ENCODE measurements at places on chromosomes 4 and X.

DNA sequence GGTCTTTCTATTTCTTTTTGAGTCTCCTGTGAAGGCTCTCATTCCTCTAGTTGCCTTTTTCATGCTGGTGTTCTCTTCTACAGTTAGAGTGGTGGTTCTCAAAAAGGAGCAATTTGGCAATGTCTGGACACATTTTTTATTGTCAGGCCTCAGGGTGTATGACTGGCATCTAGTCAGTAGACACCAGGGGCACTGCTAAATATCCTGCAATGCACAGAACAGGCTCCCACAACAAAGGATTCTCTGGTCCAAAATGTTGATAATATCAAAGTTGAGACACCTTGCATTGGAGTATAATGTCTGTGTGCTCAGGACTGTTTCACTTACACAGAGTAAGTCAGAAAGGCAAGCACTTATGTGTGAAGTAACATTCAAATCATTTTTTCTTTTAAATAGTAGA is 1360.7 kb downstream of the ADGRL3 start:
- no peak overlapping the region for H3K4me3 ChIP-seq
- H3K36me3 ChIP-seq, result no peaks in the 10 kb centered on the region
- no peaks in the 10 kb centered on the region for H3K27me3 ChIP-seq
- DNase-seq, result no peak
- no peaks in the 10 kb centered on the region for H3K4me1 ChIP-seq

- DNase-seq, result no peak
- H3K27me3 ChIP-seq, result no peaks in the 10 kb centered on the region
- no peaks in the 10 kb centered on the region for H3K4me1 ChIP-seq
- no peak overlapping the region for H3K27ac ChIP-seq
These were observed 106.8 kb downstream of the CLNK start for GRCh38 chr4:10577508-10578426.

DNA sequence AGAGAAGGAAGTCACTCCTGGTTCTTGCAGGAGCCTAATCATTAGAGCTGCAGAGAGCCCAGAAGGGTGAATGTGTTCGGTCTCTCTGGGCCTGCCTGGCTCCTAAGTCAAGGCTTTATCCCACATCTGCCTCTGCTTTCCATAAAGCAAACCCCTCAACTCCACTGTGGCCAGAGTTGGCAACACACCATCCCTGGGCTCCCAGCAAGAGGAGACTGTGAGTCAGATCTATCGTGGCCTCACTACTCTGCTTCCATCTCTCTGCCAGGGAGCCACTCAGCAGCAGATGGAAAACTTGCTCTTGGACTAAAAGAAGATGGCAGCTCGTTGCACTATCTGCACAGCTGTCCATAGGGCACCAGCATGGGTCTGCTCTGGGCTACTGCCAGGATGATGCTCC is 348.2 kb downstream of the FBXW7 start:
- H3K4me3 ChIP-seq, result no peak overlapping the region
- no peak overlapping the region for H3K27ac ChIP-seq
- H3K27me3 ChIP-seq, result no peaks in the 10 kb centered on the region
- DNase-seq, result no peak
- H3K36me3 ChIP-seq, result no peaks in the 10 kb centered on the region

- H3K4me3 ChIP-seq, result no peak overlapping the region
- H3K27me3 ChIP-seq, result no peaks in the 10 kb centered on the region
- H3K4me1 ChIP-seq, result no peaks in the 10 kb centered on the region
- H3K36me3 ChIP-seq, result no peaks in the 10 kb centered on the region
- H3K27ac ChIP-seq, result no peak overlapping the region
These were observed 25.7 kb upstream of the ARHGEF9 start for GRCh38 chrX:63810746-63811145.

DNA sequence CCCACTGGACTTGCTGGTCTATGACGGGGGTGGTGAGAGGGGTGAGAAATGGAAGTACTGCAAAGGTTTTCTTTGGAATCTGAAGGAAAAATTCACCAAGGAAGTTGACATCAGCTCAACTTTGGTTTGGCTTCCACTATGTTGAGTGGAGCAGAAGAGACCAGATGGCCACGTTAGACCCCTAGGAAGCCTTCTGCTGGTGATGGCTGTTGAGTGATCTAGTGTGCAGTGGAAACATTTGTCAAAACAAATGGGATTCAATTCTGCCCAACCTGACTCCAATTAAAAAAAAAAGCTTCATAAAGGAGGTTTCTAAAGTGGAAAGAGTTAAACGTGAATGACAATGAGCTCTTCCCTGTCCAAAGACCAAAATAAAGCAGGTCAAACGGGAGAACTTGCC is 25.7 kb downstream of the SEL1L3 start:
- H3K27me3 ChIP-seq, result no peaks in the 10 kb centered on the region
- H3K4me1 ChIP-seq, result peaks cover 5% of the 10 kb centered on the region
- DNase-seq, result no peak

DNA sequence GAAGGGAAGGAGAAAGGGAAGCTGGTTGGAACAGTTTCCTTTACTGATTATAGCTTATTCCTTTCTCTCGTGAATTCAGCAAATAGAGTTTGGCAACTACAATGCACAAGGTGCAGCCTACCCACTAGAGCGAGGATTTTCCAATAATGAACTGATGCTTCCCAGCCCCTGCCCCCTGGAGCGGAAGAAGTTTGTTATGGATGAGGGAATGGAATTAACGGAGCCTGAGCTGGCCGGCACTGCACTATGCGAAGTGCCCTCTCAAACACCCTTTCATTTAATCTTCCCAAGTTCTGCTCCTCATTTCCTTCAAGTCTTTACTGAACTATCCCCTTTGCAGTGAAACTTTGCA is 42.5 kb upstream of the CBR4 start:
- no peak overlapping the region for H3K4me3 ChIP-seq
- H3K36me3 ChIP-seq, result no peaks in the 10 kb centered on the region
- H3K4me1 ChIP-seq, result no peaks in the 10 kb centered on the region
- no peak overlapping the region for H3K27ac ChIP-seq
- no peaks in the 10 kb centered on the region for H3K27me3 ChIP-seq
- DNase-seq, result no peak

GRCh38 chr4:88147799-88148217 is 10.6 kb downstream of the ABCG2 start:
- no peak overlapping the region for H3K4me3 ChIP-seq
- H3K27ac ChIP-seq, result no peak overlapping the region
- H3K36me3 ChIP-seq, result no peaks in the 10 kb centered on the region
- H3K27me3 ChIP-seq, result no peaks in the 10 kb centered on the region
- no peak for DNase-seq
- no peaks in the 10 kb centered on the region for H3K4me1 ChIP-seq

GRCh38 chr4:148061141-148061481 is 329.2 kb downstream of the ARHGAP10 start:
- H3K27ac ChIP-seq, result peak overlapping the region; percentile 85
- peak overlapping the region; percentile 46 for H3K4me3 ChIP-seq
- H3K36me3 ChIP-seq, result peaks cover 10% of the 10 kb centered on the region
- H3K4me1 ChIP-seq, result peaks cover 43% of the 10 kb centered on the region
- no peaks in the 10 kb centered on the region for H3K27me3 ChIP-seq

- no peak overlapping the region for H3K4me3 ChIP-seq
- DNase-seq, result no peak
- no peak overlapping the region for H3K27ac ChIP-seq
- peaks cover 28% of the 10 kb centered on the region for H3K27me3 ChIP-seq
These were observed 2.3 kb downstream of the NWD2 start for GRCh38 chr4:37246891-37247290.

DNA sequence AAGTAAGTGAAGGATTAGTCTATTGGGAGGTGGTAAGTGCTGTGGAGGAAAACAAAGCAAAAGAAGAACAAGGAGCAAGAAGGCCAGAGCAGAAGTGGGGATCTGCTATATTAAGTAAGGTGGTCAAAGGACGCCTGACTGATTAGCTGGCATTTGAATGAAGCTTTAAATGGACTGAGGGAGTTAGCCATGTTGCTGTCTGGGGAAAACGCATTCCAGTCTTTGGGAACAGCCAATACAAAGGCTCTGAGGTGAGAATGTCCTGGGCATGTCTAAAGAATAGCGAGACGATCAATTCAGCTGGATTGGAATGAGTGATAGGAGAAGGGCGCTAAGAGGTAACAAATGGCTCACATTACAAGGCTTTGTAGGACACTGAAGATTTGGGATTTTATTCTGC is 48.5 kb upstream of the ATOH1 start:
- H3K4me1 ChIP-seq, result no peaks in the 10 kb centered on the region
- H3K27me3 ChIP-seq, result no peaks in the 10 kb centered on the region
- H3K36me3 ChIP-seq, result no peaks in the 10 kb centered on the region
- no peak overlapping the region for H3K4me3 ChIP-seq
- DNase-seq, result no peak
